ENCODE measurements at places on chromosomes 12 and 14.

DNA sequence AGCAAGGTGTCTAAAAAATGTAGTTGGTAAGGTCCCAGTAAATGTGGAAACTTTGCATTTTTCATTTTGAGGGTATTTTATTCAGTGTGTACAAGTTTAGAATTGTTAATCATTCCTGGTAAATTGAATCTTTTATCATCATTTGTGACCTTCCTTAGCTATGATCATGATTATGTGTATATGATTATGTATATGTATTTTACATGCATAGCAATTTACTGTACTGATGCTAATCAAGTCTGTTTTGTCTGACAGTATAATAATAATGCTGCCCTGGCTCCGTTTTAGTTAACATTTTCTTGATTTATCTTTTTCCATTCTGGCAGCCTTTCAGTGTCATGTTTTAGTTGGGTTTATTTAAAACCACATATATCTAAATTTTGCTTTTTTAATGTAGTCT, 9.4 kb downstream of the WASHC4 start:
- DNase-seq, result no peak

DNA sequence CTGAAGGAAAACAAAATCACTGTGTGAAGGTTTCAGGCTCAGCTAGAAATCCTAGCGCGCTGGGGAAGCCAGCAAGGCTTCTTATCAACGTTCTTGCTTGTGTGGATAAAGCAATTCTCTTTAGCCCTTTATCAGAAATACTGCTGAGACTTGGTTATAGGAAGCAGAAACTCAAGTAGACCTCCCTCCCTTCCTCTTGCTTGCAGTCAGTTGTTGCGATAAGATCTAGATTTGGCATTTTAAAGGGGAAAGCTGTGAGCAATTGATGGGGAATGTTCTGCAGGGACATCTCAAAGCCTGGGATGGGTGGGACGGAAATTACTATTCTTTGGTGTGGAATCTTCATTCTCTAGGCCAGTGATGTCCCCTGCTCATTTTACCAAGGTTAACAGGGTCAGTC, 76.4 kb upstream of the ANO4 start:
- peak; percentile 17 for DNase-seq

DNA sequence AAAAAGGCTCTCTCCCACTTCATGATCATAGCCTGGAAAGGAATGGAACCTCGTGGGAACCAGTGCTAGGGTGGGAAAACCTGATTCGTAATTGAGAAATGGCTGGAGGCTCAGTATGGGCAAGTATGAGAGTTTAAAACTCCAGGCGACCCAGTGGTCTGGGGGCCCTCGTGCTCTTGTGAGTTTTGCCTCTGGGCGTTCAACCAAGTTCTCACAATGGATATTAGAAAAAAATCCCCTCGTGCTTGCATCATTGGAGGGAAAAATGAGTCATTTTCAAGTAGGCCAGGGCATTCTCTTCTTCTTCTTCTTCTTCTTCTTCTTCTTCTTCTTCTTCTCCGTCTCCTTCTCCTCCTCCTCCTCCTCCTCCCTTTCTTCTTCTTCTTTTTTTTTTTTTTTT, 39.0 kb downstream of the GPR68 start:
- DNase-seq, result no peak

- peak; percentile 71 for DNase-seq
These were observed 269.2 kb upstream of the DAAM1 start for GRCh38 chr14:58919217-58919616.

DNA sequence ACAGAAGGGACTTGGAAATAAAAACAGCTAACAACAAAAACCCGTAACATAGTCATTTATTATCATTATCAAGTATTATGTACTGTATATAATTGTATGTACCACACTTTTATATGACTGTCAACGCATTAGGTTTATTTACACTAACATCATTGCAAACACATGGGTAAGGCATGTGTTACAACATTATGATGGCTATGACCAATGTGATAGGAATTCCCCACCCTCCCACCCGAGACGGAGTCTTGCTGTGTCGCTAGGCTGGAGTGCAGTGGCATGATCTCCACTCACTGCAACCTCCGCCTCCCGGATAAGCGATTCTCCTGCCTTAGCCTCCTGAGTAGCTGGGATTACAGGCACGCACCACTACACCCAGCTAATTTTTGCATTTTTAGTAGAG, 82.6 kb downstream of the ERC1 start:
- DNase-seq, result no peak

- peak; percentile 26 for DNase-seq
These were observed 620 bp downstream of the PGAM5 start for GRCh38 chr12:132711080-132711843.

DNA sequence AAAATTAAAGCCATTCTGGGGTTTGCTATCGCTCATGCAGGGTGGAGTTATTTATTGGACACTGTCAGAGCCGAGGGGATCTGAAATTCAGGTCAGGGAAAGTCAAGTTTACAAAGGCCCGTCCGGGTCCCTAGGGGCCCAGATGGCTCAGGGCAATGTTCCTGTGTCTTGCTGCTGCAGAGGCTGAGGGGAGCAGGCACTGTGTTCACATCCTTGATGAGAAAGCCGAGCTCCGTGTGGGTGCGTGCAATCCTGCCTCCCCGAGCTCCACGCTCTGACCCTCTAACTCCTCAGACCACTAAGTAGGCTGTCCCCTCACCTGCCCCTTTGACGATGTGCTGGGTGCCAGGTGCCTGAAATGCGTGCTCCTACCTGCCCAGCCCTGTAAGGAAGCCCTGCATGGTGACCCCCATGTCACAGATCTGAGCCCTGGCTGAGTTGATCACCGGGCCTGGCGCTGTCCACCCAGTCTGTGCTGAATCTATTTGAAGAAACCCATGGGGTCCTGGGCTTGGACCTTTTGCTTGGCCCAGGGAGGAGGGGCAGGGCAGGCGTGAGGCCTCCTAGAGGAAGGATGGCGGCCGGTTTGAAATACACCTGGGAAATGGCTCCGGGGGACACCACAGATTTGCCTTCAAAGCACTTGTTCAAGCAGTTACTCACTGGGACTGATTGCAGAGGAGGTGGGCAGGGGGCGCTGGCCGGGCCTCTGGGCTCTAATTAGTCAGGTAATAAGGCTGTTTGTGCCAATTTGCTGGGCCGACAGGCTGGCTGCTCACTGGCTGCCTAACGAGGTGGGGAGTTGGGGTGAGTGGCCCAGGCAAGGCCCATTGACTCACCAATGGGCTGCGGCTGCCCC, 204.3 kb downstream of the KIF26A start:
- peak; percentile 61 for DNase-seq

DNA sequence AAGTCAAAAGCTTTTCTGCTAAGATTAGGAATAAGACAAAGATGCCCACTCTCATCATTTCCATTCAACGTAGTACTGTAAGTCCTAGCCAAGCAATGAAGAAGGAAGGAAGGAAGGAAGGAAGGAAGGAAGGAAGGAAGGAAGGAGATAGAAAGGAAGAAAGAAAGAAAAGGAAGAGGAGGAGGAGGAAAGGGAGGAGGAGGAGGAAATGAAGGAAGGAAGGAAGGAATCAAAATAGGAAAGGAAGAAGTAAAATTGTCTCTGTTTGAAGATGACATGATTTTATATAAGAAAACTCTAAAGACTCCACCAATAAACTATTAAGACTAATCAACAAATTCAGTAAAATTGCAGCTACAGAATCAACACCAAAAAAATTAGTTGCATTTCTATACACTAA, 66.0 kb upstream of the DHRS4 start:
- no peak for DNase-seq

- no peak for DNase-seq
These were observed 16.4 kb downstream of the PCBP2 start for GRCh38 chr12:53468282-53468681.

GRCh38 chr14:53955671-53956426, 776 bp downstream of the BMP4 start:
- DNase-seq, result peak; percentile 78

- DNase-seq, result peak; percentile 49
These were observed 1.4 kb upstream of the GLRX5 start for GRCh38 chr14:95533391-95533821.

DNA sequence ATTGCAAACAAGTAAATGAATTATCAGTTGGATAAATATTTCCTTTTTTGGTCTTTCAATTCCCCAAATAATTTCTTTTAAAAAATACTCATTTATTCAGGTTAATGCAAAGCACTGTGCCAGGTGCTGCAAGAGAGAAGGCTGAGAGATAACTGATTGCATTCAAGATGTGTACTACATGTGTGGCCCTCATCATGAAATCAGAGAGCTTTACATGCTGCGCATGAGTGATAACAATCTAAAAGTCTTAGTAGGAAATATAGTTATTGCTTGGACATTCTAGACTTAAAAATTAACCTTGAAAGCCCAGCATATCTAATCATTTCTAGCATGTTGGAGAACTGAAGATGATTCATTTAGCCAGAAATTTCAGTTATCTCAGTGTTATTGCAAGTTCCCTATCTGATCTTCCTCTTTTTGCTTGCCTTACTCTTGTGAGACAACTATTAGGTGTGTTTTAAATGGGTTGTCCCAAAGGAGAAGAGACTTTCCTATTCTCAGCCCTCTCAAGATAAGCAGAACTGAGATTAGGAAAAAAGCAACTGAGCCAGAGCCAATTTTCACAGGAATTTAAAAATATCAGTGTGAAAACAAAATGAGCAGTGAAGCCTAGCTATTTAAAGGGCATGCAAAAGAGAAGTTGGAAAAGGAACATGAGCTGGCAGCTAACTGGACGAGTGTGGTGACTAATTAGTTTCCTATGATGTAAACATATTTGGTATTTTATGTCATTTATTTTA, 60.9 kb downstream of the PLEKHA5 start:
- no peak for DNase-seq

GRCh38 chr12:39464976-39465695, 22.2 kb upstream of the KIF21A start:
- no peak for DNase-seq

GRCh38 chr12:11987901-11988300, 82.8 kb upstream of the BCL2L14 start:
- no peak for DNase-seq

- DNase-seq, result peak; percentile 29
These were observed 151.8 kb downstream of the FOXN3 start for GRCh38 chr14:89265234-89265633.

DNA sequence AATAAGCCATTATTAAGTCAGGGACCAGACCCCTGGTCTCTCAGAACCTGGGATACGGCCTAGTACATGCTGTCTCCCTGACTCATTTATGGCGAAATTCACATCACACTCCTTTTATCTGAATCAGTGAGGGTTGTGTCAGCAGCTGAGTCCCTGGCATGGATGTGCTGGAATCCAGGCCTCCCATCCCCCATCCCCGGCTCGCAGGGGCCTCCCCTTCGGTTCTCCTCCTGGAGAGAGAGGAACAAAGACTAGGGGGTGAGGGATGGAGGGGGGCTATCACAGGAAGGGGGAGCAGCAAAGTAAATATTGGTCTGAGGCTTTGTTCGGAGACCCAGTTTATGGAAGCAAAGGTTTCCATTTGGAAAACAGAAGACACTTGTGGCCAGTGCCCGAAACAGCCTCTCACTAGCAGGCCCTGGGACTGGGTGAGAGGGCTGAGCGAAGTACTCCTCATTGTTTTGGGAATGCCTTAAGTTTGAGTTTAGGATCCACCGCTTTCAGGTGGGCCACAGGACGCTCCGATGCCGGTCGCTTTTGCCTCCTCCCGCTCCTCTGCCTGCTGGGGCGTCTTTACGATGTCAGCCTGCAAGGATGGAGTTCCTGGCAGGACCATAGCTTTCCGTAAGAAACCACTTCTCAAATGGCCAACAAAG, 145.0 kb downstream of the PRKCH start:
- peak; percentile 70 for DNase-seq

DNA sequence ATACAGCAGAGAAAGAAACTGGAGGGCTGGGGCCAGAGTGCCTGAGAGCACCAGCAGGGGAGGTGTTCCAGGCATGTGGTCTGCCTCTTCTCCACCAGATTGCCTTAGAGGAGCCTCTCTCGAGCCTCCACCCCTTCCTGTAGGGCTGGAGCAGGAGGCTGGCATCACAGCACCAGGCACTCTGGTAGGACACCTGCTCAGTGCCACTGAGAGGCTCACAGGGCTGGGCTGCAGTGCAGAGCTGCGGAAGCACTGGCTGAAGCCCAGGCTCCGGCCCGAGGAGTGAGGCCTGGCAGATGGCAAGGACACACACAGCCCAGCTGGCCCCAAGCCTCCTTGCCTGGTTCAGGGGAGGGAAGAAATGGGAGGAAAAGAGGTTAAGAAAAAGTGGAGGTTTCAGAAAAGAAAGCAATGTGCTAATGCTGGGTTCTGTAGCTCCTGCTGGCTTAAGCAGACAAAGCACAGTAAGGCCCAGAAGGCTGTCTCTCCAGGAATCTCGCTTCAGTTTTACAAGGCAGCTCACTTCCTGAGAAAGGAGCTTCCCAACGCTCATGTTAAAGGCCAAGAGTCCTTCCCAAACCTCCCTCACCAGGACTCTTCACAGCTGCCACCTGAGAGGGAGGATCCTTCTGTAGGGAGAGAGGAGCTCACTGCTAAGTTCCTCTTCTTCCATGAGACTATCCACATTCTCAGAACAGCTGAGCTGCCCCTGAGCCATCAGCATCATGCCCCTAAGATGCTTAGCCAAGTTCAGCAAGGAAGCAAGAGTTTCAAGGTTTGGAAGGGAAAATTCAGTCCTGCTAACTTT, 23.8 kb downstream of the SPTB start:
- DNase-seq, result no peak

DNA sequence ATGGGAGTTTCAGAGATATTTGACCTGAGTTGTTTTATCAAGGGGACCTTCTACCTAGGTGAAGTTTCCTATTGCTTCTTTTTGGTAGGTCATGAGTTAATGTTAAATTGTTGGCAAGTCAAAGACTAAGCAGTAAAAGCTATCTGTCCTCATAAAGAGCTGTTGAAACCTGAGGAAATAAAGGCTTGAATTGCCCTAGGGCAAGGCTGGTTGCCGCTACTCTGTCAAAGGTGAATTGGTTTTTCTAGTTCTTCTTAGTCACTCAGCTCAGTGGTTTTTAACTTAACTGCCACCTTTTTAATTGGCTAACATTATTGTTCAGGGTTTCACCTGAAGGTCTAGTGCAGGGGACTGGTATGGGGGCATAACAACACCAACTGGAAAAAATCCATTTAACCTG, 441.6 kb upstream of the FBXO33 start:
- DNase-seq, result no peak
